ENCODE measurements at places on chromosomes 4 and X. TPM values are rescaled to one million over a fixed set of nuclear protein-coding genes. Genes with fewer than 3 reads are reported as not detected.

- no peak for DNase-seq
Observed at GRCh38 chr4:40206426-40206825, 9.6 kb downstream of the RHOH start.

- DNase-seq: no peak
Observed at GRCh38 chr4:147351083-147351787, 129.7 kb upstream of the EDNRA start.

DNA sequence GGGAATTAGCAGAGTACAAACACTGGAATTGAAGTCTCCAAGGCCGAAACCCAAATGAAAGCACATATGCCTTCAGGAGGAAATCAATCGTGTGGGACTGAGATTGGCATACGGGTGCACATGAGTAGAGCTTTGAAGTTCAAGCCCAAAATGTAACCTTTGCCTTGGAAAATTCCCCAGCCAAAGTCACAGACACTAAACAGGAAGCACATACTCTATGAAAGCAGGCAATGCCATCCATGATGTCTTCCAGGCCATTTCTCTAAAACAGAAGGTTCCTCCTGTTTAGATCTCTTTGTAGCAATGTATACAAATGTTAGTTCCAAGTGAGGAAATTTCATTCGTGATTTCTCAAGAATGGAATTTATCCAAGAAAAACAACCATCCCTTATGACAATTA, 162.5 kb downstream of the COL4A6 start:
- DNase-seq: no peak

GRCh38 chr4:2545321-2546013, 9.0 kb downstream of the FAM193A start:
- DNase-seq: no peak

GRCh38 chrX:46179748-46180147, 365.5 kb downstream of the ZNF674 start:
- DNase-seq: no peak

The H2BW2 gene
- total RNA-seq: 0.26 TPM

- DNase-seq: no peak
Observed at GRCh38 chr4:54495091-54495490, 162.7 kb upstream of the KIT start.

- DNase-seq: peak; percentile 51
Observed at GRCh38 chrX:1661048-1661921, 46.4 kb downstream of the ASMT start.

GRCh38 chrX:43627147-43627546, 29.0 kb upstream of the MAOA start:
- no peak for DNase-seq

DNA sequence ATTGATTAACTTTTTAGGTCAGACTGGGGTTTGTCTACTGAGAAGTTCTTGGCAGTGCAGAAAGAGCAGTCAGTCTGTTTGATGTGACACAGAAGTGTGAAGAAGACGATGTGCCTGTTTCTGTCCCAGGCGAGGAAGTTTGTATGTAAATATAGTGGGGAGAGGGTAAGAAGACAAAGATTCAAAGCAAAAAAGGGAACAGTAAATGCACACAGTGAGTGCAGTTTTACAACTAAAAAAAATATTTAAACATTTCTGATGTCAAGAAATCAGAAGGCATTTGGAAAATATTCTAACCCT, 264.9 kb downstream of the RAPGEF2 start:
- no peak for DNase-seq

DNA sequence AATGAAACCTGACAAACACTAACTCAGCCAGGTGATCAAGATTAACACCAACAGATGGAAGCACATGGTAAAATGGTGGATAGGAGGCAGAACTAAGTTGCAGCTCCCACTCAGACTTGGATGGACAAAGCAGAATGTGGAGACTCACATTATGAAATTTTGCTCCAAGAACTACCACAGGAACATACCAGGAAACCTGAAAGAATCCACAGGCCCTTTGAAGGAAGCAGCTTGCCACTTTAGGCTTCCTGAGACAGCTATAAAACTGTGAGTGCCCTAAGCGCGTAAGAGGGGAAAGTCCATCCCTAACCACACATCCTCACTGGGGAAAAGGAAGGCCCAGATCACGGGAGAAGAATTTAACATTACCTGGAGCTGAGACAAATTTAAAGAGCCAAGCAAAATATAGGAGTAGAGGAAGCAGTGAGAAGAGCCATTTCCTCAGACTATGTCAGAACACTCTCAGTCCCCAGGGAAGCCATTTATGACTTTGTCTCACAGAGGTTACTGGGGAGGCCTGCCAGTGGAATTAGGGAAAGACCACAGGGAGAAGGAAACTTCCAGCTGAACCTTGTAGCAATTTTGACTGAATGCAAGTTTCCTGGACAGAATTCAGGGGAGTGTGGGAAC, 224.5 kb downstream of the TEX13C start:
- DNase-seq: no peak

The SOX3 gene
- total RNA-seq: not detected

The PDCL2 gene
- total RNA-seq: not detected

The NLRP2B gene
- total RNA-seq: 0.16 TPM

GRCh38 chrX:13816643-13817627, at the start of gene GPM6B:
Gene GPM6B (minus strand): TSS chrX:13817093. CDS start chrX:13816904, 189 bp downstream.
- no peak for DNase-seq

- DNase-seq: no peak
Observed at GRCh38 chr4:73021634-73022033, 47.9 kb downstream of the COX18 start.

- no peak for DNase-seq
Observed at GRCh38 chr4:154529728-154530519, 20.3 kb downstream of the PLRG1 start.

The ESX1 gene
- total RNA-seq: not detected

The ADGRL3 gene
- total RNA-seq: 17.9 TPM

DNA sequence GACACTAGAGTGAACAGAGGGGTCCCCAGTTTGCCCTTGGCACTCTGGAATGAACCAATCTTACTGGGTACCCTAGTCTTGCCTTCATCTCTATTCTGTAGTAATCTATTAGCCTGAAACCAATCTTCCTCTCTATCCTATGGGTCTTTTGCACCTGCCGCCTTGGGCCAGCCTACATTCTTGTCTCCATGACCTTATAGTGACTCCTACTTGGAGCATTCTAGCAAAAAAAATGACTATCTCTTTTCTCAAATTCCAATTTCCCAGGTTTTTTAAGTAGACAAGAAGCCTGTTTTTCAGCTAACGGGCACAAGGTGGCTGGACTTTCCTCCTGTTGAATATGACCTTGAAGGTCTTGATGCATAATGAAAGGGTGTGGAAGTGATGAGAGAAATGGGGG, 568.7 kb downstream of the TRAM1L1 start:
- DNase-seq: no peak
